ENCODE measurements at places on chromosomes 7 and 10. TPM values are rescaled to one million over a fixed set of nuclear protein-coding genes. Genes with fewer than 3 reads are reported as not detected.

GRCh38 chr10:48744587-48744986 lies 59.9 kb downstream of the WDFY4 start:
- DNase-seq: no peak

GRCh38 chr10:110597476-110597875 lies 30.0 kb downstream of the SMC3 start:
- no peak for DNase-seq

The SPRN gene
- total RNA-seq: 0.12 TPM

- DNase-seq: no peak
Measured at GRCh38 chr10:3407208-3407607, 234.6 kb upstream of the PITRM1 start.

DNA sequence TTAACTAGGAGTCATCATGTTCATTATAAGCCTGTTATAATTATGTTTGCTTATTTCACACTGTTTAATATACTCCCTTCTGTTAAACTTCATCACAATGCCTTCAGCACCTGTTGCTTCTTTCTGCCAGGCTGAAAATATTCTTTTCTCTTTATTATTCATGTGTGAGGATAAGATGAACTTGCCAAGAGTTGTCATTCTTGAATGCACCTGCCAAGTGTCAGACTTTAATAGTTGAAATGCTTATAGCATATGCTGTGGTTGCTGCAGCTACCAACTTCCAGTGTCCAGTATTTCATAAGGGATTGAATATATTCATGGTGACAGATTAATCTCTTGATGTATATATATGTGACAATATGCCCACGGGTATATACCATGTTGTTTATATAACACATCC lies 339.2 kb upstream of the MEOX2 start:
- DNase-seq: no peak

DNA sequence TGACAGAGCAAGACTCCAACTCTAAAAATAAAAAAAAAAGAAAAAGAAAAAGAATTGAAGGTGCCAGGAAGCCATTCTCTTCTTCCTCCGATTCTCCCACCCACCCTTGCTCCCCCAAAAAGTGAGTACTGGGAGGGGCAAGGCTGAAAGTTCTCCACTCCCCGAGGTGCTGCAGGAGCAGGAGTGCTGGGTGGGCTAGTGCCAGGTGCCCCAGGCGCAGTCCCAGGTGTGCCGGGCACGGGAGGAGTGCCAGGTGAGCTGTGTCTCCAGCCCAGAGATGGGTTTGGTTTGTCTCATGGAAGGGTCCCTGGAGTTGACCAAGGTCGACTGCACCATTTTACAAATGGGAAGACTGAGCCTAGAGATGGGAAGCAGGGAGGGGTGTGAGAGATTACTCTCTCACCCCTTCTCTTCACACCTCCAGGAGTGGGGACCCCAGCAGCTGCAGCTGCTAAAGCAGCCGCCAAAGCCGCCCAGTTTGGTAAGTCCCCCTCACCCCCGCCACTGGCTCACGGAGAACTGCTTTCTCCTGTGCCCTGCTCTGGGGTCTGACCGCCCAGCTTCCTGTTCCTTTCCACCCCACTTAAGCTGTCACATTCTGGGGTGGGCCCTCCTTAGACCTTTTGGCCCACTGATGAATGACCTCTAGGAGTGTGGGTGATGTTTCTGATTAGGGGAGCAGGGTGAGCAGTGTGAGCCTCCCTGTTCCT lies 26.2 kb upstream of the LIMK1 start:
- DNase-seq: no peak

The SEMA4G gene
- total RNA-seq: 1.2 TPM

DNA sequence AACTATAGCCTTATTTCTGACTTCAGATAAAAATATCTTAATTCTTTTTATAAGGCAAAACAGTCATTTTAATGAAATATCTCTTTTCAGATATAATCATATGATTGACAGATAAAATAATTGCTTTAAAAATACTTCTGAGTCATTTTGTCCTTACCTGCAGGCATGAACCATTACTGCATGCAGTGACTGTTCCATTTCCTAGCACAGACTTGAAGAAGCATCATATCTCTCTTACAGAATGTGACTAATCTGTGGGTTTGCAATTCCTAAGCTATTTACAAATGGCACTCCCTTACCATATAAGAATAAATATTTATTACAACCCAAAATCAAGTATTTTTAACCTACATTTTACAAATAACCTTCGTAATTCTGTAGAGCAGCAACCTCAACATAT lies 120.7 kb downstream of the SRPK2 start:
- no peak for DNase-seq

DNA sequence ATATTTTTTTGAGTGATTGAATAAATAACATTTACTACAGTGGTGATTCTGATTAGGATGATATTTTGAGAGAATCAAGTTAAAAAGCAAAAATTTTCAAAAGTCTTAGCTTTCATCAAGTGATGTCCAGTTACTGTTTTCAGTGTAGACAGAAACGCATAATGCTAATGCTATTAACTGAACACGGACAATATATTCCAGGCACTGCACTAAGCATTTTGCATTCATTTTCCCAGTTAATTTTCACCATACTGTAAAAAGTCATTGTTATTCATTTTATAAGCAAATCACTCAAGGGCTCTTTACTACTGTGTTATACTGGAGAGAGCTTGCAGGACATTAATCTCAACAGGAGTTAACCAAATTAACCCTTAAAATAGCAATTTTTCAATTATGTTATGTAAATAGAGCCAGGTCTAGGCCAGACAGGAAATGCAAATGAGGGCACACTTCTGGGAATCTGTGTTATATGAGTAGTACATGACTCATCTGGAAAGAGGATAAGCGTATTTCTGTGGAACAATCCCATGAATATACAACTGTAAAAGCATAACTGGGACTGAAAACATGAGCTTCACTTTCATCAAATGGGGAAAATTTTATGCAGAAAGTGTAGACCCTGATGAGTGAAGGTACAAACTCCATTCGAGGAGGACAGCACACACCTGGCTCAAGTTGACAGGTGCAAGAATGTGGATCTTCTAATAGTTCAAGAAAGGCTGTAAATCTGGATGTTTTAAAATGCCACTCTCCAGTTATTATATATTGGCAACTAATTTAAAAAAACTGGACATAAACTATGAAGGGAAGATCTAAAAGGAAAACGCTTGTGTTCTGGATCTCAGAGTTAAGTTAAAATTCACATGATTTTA lies 75.4 kb downstream of the ANK3 start:
- DNase-seq: peak; percentile 25

GRCh38 chr10:85795460-85795859 lies 571.1 kb downstream of the GRID1 start:
- DNase-seq: no peak

DNA sequence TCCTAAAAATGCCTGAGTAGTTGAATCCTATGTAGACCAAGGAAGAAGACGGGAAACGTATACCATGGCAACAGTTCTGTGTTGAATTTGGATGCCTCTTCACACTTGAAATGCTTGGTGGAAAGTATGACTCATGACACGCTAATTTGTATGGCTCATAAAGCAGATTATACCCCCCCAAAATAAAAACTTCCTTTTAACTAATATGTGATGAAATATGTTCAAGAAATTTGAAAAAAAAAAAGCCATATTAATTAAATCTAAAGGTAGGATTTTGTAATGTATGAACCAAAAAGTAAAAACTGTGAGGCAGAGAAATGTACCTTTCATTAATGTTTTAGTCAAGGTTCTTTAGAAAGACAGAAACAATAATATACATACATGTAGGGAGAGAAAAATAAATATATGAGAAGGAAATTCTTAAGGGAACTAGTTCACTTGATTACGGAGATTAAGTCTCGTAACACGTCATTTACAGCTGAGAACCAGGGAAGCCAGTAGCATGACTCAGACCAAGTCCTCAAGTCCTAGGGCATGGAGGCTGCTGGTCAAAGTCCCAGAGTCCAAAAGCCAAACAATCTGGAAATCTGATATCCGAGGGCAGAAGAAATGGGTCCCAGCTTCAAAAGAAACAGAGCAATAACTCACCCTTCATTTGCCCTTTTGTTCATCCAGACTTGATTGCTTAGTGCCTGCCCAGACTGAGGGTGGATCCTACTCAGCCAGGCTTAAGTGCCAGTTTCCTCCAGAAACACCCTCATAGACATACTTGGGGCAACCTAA lies 485.1 kb downstream of the SEMA3D start:
- peak; percentile 56 for DNase-seq

GRCh38 chr10:52599551-52600200 lies 172.9 kb downstream of the MBL2 start:
- DNase-seq: no peak

- DNase-seq: no peak
Measured at GRCh38 chr7:3243680-3244079, 57.4 kb upstream of the SDK1 start.

DNA sequence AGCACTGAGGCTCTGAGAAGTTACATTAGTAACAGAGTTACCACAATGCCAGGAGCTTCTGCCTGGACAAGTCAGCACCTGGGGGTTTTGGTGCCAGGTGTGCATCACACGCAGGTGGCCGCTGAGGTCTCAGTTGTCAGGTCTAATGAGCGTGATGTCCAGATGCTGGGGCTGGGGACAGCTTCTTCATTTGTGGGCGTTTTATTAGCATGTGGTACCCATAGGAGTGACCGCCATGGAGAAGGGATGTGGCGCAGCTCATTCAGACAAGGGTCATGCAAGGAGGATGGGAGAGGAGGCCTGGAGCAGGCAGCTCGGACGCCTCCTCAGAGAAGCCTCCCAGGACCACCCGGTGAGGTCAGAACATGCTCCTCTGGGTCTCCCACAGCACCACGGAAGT lies 27.8 kb downstream of the FAM241B start:
- DNase-seq: no peak

The STEAP1B gene
- total RNA-seq: 0.17 TPM

DNA sequence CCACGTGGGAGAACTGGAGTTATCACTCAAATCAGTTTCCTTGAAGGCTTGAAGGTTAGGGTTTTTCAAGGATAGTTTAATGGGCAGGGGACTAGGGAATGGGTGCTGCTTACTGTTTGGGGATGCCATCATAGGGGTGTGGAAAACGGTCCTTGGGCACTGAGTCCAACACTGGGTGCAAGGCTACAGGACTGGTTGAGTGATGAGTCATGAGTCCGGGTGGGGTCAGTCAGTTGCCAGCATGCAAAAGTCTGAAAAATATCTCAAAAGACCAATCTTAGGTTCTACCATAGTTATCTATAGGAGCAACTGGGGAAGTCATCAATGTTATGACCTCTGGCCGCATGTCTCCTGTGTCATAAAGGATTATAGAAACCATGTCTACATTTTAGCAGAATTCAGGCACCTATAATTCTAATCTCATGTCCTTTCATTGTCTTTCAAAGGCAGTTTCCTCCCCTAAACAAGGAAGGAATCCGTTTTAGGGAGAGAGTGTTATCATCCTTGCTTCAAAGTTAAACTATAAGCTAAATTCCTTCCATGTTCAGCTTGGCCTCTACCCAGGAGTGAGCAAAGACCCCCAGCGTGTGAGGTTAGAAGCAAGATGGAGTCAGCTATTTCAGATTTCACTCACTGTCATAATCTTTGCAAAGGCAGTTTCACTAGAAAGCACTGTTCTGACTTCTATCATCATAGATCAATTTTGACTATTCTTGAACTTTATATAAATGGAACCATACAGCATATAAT lies 94.5 kb downstream of the COL26A1 start:
- no peak for DNase-seq

DNA sequence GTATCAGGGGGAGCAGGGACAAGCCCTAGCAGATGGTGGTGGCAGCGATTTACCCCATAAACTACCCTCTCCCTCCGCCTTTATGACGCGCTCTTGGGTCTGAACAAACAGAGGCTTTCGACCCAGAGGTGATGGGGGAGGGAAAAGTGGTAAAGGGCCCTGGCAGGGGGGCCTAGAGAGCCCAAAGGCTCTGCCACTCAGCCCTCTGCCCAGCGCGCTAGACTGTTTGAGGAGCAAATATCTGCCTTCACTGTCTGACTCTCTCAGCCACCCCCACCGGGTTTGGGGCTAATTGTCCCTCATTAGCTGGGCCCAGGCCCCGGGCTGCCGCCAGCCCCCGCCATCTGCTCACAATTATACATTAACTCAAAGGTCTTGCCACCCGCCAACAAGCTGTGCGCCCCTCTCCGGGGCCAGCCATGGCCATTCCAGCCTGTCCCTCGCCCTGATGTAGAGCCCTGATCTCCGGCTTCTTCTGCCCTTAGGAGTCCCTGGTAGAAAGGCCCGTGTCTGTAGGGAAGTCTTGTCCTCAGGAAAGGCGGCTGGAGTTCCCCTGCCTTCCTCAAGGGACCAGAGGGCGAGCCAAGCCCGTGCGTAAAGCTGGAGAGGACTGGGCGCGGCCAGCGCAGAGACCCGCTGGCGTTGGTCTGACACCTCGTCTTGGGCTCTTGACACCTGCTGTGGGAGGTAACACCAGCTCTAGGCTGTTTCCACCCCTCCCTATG lies 1.9 kb upstream of the PAX4 start:
- no peak for DNase-seq

GRCh38 chr10:29811751-29812427 lies 177.1 kb upstream of the SVIL start:
- DNase-seq: peak; percentile 97

The NRG3 gene
- 0.58 TPM for total RNA-seq

GRCh38 chr7:152054367-152055230 lies 29.1 kb downstream of the GALNT11 start:
- no peak for DNase-seq

The FANK1 gene
- 2.8 TPM for total RNA-seq

The MAGI2 gene
- total RNA-seq: 0.43 TPM

DNA sequence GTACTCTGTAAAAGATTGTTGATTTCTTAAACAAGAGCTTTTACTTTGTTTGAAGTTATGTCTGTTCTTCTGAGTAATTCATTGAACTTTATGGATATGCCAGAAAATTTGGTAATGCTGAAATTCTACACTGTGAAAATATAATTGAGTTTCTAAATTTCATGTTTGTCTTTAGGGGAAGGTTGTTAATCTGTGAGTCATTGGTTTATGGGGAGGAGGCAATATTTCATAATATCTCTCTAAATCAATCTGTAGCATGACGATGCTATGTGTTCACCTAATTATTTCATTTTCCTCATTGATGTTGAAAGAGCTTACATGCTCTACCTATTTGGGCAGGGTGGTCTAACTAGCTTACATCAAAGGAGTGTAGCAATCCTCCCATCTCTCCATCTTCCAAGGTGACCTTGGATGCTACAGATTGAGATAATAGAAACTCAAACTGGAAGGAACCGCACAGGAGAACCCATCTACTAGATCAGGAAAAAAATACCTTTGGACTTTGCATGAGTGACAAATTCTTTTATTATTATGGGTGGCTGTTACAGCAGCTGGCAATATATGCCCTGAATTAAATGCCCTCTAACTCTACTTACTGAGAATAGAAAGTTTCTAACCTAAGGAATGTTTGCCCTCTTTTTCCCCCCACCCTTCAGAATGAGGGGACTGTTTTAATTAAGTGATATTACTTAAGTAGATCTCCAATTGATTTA lies 8.4 kb upstream of the SNX13 start:
- no peak for DNase-seq

DNA sequence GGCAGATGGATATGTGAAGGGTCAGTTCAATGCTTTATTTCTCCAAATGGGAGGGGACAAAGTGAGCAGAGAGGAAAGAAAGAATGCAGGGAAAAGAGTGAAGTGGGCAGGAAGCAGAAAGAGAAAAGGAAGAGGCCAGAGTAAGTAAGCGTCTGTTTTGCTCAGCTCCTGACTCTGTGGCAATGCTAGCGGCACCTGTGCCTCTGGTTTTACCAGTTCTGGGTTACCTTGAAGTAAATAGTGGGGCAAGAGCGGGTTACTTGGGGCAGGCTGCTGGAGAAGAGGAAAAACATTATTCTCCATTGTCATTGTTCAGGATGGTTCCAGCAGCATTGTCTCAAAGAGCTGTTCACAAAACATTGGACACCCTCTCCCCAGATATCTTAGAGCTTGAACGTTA lies 1.9 kb downstream of the TAS2R40 start:
- DNase-seq: no peak
